ENCODE measurements at places on chromosomes 12 and 14. TPM values are rescaled to one million over a fixed set of nuclear protein-coding genes. Genes with fewer than 3 reads are reported as not detected.

DNA sequence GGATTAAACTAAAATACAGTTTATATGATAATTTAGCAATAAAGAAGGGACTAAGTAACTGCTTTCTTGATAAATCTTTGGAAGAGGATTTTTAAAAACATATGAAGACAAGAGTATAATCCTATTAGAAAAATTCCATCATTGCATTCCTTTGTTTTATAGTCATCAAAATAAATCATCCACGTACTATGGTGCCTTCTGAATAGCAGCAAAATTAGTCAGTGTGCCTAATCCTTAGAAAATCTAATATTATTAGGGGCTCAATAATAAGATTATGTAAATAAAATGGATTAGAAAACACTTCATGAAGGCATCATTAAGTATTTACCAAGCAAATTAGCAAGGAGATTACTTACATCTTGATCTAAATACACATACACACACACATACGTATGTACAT is 102.1 kb downstream of the KCNH5 start:
- no peak for DNase-seq
- H3K36me3 ChIP-seq, result no peaks in the 10 kb centered on the region
- no peak overlapping the region for H3K27ac ChIP-seq
- no peaks in the 10 kb centered on the region for H3K4me1 ChIP-seq
- H3K27me3 ChIP-seq, result no peaks in the 10 kb centered on the region

GRCh38 chr14:76133103-76133502 is 18.6 kb upstream of the GPATCH2L start:
- H3K4me3 ChIP-seq, result no peak overlapping the region
- peaks cover 86% of the 10 kb centered on the region for H3K27me3 ChIP-seq
- no peaks in the 10 kb centered on the region for H3K36me3 ChIP-seq
- peak; percentile 39 for DNase-seq

GRCh38 chr12:132646850-132647249 is 28.3 kb downstream of the P2RX2 start:
- H3K4me3 ChIP-seq, result no peak overlapping the region
- H3K36me3 ChIP-seq, result peaks cover 21% of the 10 kb centered on the region
- DNase-seq, result no peak
- H3K4me1 ChIP-seq, result no peaks in the 10 kb centered on the region
- no peaks in the 10 kb centered on the region for H3K27me3 ChIP-seq
- H3K27ac ChIP-seq, result no peak overlapping the region

DNA sequence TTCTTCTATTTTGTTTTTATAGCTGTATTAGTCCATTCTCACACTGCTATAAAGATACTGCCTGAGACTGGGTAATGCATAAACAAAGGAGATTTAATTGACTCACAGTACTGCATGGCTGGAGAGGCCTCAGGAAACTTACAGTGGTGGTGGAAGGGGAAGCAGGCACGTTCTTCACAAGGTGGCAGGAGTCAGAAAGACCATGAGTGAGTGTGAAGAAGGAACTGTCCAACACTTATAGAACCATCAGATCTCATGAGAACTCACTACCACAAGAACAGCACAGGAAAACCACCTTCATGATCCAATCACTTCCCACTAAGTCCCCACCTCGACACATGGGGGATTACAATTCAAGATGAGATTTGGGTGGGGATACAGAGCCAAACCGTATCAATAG is 42.3 kb downstream of the ARMH4 start:
- no peaks in the 10 kb centered on the region for H3K36me3 ChIP-seq
- no peaks in the 10 kb centered on the region for H3K27me3 ChIP-seq
- peaks cover 5% of the 10 kb centered on the region for H3K4me1 ChIP-seq
- no peak overlapping the region for H3K27ac ChIP-seq
- no peak for DNase-seq

- no peaks in the 10 kb centered on the region for H3K27me3 ChIP-seq
- DNase-seq, result no peak
- H3K4me1 ChIP-seq, result peaks cover 2% of the 10 kb centered on the region
Measured at GRCh38 chr12:110421159-110421661, 17.7 kb upstream of the ANAPC7 start.

DNA sequence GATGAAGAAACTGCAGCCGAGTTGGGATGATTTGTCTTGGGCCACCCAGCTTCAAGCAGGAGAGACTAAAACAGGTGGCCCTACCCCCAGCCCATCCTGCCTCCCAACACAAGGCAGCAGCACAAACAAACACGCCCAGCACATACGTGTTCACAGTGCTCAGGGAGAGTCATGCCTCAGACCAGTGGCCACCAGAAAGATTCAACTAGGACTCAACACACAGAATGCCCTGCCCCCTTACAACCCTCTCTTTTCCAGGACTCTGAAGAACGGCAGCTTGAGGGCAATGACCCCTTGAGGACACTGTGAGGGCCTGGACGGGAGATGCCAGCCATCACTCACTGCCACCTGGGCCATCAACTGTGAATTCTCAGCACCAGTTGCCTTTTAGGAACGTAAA is 75.0 kb downstream of the NT5DC3 start:
- no peak for DNase-seq
- no peaks in the 10 kb centered on the region for H3K27me3 ChIP-seq
- peaks cover 2% of the 10 kb centered on the region for H3K36me3 ChIP-seq

GRCh38 chr12:78359520-78359919 is 505.1 kb upstream of the SYT1 start:
- no peak for DNase-seq
- no peaks in the 10 kb centered on the region for H3K36me3 ChIP-seq

DNA sequence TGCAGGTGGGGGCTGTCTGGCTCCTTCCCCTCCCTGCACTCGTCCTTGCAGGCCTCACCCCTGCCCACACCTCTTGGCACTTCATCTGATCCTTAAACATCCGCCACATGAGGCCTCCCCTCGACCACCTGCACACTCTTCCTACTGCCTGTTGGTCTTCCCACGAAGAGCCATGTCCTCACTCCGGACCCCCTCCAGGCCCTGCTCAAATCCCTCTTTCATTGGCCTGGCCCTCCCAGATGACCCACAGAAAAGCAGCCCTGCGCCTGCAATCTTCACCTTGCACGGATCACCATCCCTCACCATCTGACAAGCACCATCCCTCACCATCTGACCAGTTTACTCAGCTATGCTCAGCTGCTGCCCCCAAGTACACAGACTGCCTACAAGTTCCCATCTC is 193.6 kb downstream of the BCL11B start:
- no peak for DNase-seq
- H3K27ac ChIP-seq, result no peak overlapping the region
- no peaks in the 10 kb centered on the region for H3K4me1 ChIP-seq

GRCh38 chr12:42767326-42767954 is 177.9 kb upstream of the PRICKLE1 start:
- H3K27ac ChIP-seq, result no peak overlapping the region
- H3K4me1 ChIP-seq, result peaks cover 12% of the 10 kb centered on the region
- no peaks in the 10 kb centered on the region for H3K27me3 ChIP-seq

GRCh38 chr14:60184146-60184904 is 19.1 kb upstream of the DHRS7 start:
- H3K27ac ChIP-seq, result no peak overlapping the region
- peak overlapping the region; percentile 60 for H3K4me3 ChIP-seq
- H3K4me1 ChIP-seq, result no peaks in the 10 kb centered on the region
- DNase-seq, result no peak

DNA sequence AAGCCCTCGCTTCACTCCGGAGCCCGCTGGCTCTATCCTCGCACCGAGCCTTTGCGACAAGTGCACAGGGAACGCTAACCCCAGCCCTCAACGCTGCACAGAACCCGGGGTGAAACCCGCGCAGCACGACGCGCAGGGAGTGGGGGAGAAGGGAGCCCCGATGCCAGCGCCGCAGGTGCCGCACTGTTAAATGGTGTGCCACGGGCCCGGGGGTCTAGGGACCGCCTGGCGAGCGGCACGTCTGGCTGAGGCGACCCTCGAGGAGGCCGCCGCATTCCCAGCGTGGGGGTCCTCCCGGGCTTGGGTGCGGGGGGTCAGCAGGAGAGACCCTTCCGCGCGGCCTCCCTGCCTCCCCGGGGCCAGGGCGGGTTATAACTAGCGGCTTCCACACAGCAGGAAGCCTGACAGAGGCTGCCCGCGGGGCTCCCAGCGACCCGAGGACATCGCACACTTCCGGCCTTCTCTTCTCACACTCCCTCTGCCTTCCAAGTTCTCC is 23.8 kb upstream of the LRTM2 start:
- H3K27ac ChIP-seq, result no peak overlapping the region
- no peaks in the 10 kb centered on the region for H3K36me3 ChIP-seq
- H3K27me3 ChIP-seq, result peaks cover 21% of the 10 kb centered on the region
- peaks cover 4% of the 10 kb centered on the region for H3K4me1 ChIP-seq

- H3K4me3 ChIP-seq, result no peak overlapping the region
- H3K27ac ChIP-seq, result no peak overlapping the region
- H3K36me3 ChIP-seq, result no peaks in the 10 kb centered on the region
- no peaks in the 10 kb centered on the region for H3K4me1 ChIP-seq
Measured at GRCh38 chr12:75487308-75487707, 6.8 kb downstream of the GLIPR1 start.

- H3K27me3 ChIP-seq, result no peaks in the 10 kb centered on the region
- peaks cover 8% of the 10 kb centered on the region for H3K4me1 ChIP-seq
- H3K4me3 ChIP-seq, result no peak overlapping the region
- no peak for DNase-seq
- no peaks in the 10 kb centered on the region for H3K36me3 ChIP-seq
- H3K27ac ChIP-seq, result no peak overlapping the region
Measured at GRCh38 chr12:75528272-75528671, 16.9 kb upstream of the KRR1 start.

DNA sequence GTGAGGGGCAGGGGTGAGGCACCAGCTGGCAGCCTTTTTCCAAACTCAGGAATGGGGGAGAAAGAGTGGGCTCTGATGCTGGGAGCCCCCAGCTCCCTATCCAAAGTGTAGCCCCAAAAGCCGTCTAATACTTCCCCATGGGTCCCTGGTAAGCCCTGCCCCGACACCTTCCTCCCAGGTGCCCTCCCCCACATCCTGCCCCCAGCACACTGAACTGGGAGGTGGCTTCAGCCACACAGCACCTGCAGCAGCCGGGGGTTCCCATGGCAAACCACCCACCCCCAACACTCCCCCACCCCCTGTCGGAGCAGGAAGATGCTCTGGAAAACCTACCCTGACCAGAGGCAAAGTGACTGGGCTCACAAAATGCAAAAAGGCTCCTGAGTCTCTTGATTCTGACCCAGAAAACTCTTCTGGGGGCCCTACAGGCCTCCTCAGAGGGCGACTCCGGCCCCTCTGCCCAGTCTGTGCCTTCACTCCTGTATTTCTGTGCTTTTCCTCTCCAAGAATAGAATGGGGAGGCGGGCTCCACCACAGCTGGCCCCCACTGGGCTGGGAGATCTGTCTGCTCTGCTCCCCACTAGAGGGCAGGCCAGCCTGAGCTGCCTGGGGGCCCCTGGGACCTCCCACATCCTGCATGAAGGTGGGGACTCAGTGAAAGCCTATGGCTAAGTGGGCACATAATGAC is 81.6 kb downstream of the ITPK1 start:
- DNase-seq, result no peak
- no peaks in the 10 kb centered on the region for H3K27me3 ChIP-seq
- no peak overlapping the region for H3K27ac ChIP-seq

DNA sequence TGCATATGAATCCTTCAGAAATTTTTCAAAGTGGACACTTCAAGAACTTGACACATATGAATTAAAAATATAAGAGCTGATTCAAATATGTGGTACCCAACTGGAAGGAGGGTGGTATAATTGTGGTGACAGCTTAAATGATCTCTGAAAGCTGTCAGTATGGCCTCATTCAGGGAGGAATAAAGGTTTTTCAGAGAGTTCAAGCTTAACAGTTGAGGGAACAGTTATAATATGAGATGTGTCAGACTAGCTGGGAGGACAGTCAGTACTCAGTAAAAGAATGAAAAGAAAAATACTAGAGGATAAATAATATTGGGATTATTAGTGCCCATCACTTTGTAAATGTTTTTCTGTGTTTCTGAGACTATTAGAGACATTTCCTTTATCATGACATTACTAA is 277.5 kb downstream of the RASSF9 start:
- no peaks in the 10 kb centered on the region for H3K27me3 ChIP-seq
- H3K4me1 ChIP-seq, result no peaks in the 10 kb centered on the region
- no peaks in the 10 kb centered on the region for H3K36me3 ChIP-seq

GRCh38 chr14:73696466-73697400 is 17.5 kb downstream of the PNMA1 start:
- H3K36me3 ChIP-seq, result peaks cover 23% of the 10 kb centered on the region
- no peak for DNase-seq
- no peak overlapping the region for H3K4me3 ChIP-seq
- no peaks in the 10 kb centered on the region for H3K27me3 ChIP-seq
- H3K4me1 ChIP-seq, result peaks cover 7% of the 10 kb centered on the region

DNA sequence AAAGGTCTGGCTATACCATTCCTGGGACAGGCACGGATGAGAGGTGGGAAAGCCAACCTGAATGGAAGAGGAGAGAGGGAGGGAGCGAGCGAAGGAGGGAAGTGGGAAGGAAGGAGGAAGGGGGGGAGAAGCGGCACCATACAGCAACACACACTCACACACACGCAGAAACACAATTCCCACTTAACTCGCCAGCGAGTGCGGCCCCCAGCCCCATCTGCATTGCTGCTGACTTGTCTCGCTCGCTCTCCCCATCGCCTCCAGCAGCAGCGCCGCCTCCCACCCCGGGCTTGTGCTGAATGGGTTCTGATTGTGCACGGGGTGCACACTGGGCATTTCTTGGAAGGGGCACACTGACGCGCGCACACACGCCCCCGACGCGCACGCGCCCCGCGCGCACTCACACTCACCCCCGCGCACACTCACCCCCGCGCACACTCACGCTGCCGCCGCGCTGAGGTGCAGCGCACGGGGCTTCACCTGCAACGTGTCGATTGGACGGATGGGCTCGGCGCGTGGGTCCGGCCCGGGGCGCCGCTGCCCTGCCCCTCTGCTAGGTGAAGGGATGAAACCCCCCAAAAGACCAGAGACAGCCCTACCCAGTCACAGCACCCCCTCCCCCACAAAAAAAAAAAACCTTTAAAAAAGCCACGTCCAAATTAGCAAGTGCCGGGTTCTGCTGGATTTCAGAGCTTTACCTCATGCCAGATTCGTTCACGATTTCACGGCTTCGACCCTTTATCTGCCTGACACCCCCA is 685 bp downstream of the GRIN2B start:
- H3K36me3 ChIP-seq, result peaks cover 2% of the 10 kb centered on the region
- peak overlapping the region; percentile 42 for H3K27ac ChIP-seq
- DNase-seq, result peak; percentile 28
- H3K4me3 ChIP-seq, result peak overlapping the region; percentile 79

The SLC38A4 gene
- total RNA-seq, result 9.4 TPM

The KLRG1 gene
- 8.0 TPM for total RNA-seq

The SSPN gene
- 2.1 TPM for total RNA-seq

The TMEM121 gene
- 4.5 TPM for total RNA-seq

The SCNN1A gene
- total RNA-seq, result 23.1 TPM

The SERPINA12 gene
- total RNA-seq, result not detected

The CLEC9A gene
- not detected for total RNA-seq

The IPO4 gene
- 54.9 TPM for total RNA-seq

The KCNC2 gene
- not detected for total RNA-seq

The GRIN2B gene
- total RNA-seq, result not detected

The TAS2R9 gene
- 0.26 TPM for total RNA-seq

The CDKN3 gene
- total RNA-seq, result 20.5 TPM

The IFI27 gene
- 5.8 TPM for total RNA-seq

All from progenitor cell of endocrine pancreas (in vitro differentiated cells).